Endothelial cell of umbilical vein (primary cell): ENCODE measurements at places on chromosomes 3 and 15. TPM values are rescaled to one million over a fixed set of nuclear protein-coding genes. Genes with fewer than 3 reads are reported as not detected.

DNA sequence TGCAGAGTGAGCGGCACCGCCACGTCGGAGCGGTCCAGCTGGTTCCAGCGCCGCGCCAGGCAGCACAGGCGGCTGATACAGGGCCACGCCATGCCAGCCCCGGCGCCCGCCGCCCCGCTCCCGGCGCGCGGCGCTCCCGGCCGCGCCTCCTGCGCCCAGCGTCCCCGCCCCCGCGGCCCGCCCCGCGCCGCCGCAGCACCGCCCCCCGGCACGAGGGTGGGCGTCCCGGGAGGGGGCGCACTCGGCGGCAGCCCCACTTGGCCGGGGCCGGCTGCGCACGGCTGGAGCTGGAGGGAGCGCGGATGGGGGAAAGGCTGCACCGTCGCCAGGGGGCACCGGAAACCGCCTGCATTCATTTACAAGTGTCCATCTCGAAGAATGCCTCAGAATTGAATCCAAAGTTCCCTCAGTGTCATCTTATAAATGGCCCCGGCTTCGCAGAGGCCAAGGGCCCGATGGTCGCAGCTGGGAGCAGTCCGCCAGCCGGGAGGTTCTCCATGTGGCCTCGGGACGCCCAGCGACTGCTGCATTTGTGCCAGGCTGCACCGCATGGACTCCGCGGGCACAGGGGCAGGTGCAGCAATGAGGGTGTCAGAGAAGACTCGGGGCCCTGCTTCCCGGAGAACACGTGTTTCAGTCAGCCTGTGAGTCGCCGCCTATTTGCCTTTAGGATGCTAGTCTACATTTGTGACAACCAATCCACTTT, at the start of gene MAP6D1:
TSS of gene MAP6D1 (minus strand) at position 122 of the 706 bp plus-strand sequence. CDS start at position 92, 30 bp downstream.
- peak; percentile 42 for DNase-seq

DNA sequence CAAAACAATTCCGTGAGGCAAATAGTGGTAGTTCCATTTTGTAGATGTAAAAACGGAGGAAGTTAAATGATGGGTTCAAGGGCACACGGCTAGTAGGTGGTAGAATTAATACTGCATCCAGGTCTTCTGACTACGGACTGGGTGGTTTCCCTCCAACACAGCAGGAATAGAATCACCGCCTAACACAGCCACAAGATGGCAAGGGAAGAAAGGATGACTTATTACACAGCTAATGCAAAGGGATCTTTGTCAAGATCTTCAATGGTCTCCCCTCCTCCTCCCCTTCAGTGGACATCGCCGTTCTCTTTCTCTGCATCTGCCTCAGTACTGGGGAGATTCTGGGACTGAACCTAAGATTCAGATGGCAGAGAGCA, 524 bp upstream of the TOPBP1 start:
- DNase-seq = peak; percentile 30

GRCh38 chr3:65807225-65807624, 231.5 kb downstream of the MAGI1 start:
- DNase-seq = no peak

GRCh38 chr3:118550122-118550521, 484.5 kb downstream of the IGSF11 start:
- DNase-seq = peak; percentile 8

Gene POPDC2
- polyA plus RNA-seq = 0.57 and 1.3 TPM in 2 replicates

GRCh38 chr15:68278345-68278594, 725 bp downstream of the FEM1B start:
- DNase-seq = peak; percentile 79

- no peak for DNase-seq
These were observed 455.4 kb upstream of the TBL1XR1 start for GRCh38 chr3:177652556-177653291.

- peak; percentile 79 for DNase-seq
These were observed 242.9 kb upstream of the BHLHE40 start for GRCh38 chr3:4736284-4736861.

- DNase-seq = peak; percentile 79
These were observed 91.7 kb downstream of the APBA2 start for GRCh38 chr15:28977377-28978010.

- no peak for DNase-seq
These were observed 4.1 kb upstream of the MINAR1 start for GRCh38 chr15:79427781-79428598.

DNA sequence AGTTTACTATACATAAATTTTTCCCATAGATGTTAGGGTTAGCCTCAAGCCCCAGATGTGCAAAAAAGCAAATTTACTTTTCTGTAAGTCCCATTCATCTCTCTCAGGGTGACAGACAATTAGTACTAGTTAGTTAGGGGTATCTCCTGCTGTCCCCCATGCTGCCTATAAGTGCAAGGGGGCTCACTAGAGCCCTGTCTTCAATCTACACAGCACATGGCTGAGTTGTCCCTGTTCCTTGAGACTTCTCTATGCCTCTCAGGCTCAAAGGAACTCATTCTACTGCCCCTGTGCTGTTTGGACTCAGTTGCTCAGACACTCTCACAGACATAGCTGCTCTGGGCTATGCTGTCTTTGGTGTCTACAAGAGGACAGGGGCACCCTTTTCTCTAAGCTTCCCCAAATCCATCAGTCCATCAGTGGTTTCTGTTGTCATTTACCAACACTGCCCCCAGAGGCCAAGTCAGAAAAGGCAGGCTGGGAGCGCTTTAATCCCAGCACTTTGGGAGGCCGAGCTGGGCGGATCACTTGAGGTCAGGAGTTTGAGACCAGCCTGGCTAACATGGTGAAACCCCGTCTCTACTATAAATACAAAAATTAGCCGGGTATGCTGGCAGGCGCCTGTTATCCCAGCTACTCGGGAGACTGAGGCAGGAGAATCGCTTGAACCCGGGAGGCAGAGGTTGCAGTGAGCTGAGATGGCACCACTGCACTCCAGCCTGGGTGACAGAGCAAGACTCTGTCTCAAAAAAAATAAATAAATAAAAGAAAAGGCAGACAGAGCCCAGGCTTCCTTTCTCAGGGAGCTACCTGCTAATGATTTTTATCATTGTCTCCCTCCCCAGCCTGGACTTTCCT, 31.4 kb upstream of the PRTG start:
- DNase-seq = peak; percentile 44

DNA sequence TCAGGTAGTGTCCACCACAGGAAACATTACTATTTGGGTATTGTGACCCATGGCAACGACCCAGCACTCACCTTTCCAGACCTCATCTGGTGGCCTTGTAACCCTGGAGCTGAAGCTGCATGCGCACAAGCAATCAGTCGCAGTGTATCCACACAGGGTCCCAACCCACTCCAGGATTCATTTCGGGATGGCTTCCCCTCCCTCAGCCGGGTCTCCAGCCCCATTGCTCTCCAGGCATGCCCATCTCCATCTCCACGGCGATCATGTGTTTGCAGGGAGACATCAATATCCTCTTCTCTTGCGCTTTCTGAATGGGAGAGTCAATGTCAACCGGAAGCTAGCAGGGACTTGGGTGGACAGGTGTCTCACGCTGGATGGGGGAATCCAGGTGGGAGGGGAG, 35.2 kb downstream of the GOLGA6L2 start:
- no peak for DNase-seq

- DNase-seq = no peak
These were observed 142.8 kb downstream of the NUP210 start for GRCh38 chr3:13277196-13277813.

Gene DPPA2
- polyA plus RNA-seq = not detected in 2 replicates

DNA sequence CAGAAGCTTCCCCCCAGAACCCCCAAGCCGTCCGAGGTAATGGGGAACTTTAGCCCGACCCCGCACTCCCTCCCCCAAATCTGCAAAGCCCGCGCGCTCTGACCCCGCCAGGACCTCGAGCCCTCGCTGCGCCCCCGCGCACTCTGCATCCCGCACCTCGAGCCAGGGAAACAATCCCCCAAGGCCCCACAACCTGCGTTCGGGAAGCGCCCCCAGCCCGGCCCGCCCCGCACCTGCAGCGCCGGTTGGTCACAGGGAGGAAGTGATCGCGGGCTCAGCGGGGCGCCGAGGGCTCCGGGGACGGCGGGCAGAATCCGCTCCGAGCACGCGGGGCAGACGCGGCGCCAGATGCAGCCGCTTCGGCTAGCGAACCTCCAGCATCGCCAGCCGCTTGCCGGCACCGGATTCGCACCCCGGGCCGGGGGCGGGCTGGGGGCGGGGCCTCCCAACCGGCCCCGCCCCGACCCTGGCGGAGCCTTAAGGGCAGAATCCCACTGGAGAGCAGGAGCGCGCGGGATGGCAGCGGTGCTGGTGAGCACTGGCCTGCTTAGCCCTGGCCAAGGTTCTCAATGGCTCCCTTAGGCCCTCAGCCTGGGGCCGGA, at the start of gene CAMKV:
TSS of gene CAMKV (minus strand) at position 382 of the 602 bp plus-strand sequence. CDS start 7,518 bp downstream, outside the sequence.
- no peak for DNase-seq

Gene SEMA3F
- polyA plus RNA-seq = 64.8 and 65.8 TPM in 2 replicates

Gene HOMER2
- polyA plus RNA-seq = 0.40 and 0.68 TPM in 2 replicates

DNA sequence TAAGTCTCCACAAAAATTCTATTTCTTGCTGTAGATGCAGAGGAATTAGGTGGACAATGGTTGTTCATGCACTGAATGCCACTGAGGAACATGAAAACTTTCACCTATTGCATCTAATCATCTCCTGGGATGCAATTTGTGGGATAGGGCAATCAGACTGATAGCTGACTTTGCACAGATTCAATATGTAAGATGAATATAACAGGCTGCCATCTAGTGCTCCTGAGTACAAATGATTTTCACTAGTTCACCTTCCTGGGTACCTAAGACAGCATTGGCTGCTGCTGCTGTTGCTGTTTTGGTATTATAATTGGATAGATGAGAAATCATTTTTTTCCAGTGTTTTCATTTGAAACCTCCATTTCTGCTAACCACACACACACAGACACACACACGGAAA, 19.7 kb downstream of the TIMMDC1 start:
- DNase-seq = no peak

Gene C3orf62
- polyA plus RNA-seq = 1.8 and 2.8 TPM in 2 replicates

DNA sequence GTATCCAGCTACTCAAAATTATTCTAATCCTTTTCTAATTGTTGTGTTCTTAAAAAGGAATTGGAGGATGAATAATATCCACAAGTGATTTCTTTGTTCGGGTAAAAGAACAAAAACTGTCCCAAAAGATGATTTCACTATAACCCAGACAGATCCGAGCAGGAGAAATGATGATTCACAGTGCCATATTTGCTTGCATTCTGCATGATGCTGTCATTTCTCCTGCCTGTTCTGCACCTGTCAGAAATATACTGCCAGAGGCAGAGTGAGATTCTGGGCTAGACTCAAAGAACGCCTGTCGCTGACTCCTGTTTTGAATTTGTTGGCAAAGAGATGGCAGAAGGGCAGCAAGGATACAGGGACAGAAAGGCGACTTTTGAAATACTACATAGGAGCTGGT, 34.7 kb upstream of the SLC24A5 start:
- DNase-seq = no peak

GRCh38 chr3:43674345-43675085, 16.2 kb upstream of the ABHD5 start:
- no peak for DNase-seq

DNA sequence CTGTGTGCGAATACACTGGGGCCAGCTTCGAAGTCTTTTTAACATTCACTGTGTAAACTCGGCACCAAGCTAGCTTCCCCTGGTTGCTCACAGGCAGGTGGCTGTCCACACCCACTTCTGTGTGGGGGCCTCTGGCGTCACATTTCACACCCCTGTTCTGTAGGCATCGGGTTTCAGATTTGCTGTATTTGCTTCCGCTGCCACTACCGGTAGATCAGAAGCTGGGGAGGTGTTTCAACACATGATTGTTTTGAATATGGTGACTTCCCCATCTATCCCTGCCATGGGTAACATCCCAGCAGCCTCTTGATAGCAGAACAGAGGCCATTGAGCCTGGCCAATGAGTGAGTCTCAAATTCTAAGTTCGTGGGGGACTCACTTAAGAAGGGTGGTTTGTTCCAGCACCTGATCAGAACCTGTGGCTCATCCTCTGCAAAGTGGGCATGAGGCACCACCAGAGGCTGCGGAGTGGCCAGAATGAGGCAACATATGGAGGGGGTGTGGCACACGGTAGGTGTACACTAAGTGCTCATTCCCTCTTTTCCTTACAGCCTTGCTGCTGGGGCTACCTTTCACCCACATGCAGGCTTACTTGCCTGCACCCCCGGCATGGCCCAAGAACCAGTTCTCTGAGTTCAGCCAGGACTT, 61.5 kb downstream of the IQSEC1 start:
- no peak for DNase-seq

Gene SATB1
- polyA plus RNA-seq = 3.9 and 6.0 TPM in 2 replicates

DNA sequence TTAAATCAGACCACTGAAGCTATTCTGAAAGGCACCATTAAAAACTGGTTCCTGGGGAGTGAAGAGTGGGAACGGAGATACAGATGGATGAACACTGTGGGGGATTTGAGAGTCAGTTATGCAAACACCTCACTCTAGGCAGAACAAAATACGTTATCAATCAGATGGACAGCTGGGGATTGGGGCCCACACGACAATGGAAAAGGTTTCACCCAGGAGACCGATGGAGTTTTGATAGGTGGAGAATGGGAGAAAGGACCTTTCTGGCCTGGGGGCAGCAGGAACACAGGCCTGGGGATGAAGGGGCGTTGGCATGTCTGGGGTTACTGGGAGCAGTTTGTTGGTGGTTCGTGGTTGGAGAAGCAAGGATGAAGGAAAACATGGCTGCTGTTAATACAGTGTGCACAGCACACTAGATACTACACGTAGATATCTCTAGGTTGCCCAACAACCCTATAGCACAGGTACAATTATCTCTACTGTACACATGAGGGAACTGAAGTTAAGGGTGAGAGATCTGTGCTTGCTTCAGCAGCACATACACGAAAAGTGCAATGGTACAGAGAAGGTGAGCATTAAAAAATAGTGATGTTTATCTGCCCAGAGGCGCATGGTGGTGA, 16.5 kb downstream of the ST6GAL1 start:
- DNase-seq = no peak

GRCh38 chr3:60523536-60523935, 727.7 kb downstream of the FHIT start:
- DNase-seq = no peak

- DNase-seq = no peak
These were observed 388.3 kb upstream of the IL12A start for GRCh38 chr3:159600291-159600690.

Gene CKMT1B
- polyA plus RNA-seq = not detected in 2 replicates

- peak; percentile 15 for DNase-seq
These were observed 69.7 kb upstream of the LINGO1 start for GRCh38 chr15:77702211-77702957.

Gene MNS1
- 0.11 and 0.25 TPM in 2 replicates for polyA plus RNA-seq

DNA sequence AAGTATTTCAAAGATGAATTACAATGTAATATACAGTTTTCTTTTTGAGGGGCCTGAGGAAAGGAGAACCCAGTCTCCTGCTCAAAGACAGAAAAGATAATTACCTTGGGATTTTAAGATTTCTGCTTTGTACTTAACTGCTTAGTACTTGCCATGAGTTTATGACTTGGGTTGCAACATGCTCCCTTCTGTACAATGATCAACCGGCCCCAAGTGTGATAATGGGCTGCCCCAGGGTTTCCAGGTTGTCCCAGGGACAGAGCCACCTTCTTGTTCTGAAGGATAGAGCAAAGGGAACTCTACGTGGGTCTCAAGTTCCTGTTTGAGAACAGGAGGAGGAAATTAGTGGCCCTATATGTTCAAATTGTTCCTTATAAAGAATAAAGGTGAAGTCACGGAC, 104.8 kb downstream of the ABHD5 start:
- no peak for DNase-seq

DNA sequence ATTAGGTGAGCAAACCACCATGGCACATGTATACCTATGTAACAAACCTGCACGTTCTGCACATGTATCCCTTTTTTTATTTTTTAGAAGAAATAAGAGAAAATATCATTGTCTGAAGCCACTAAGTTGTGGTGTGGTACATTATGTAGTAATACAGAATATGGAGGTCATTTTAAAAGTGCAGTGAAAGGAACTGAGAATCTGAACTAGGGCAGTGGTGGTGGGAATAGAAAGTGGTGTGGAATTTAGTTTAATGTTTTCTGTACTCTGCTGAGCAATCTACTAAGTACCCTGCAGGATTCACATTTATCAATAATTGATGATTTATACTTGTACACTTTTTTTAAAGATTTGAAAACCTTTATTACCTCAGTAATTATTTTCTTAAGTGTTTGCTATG, 283.5 kb downstream of the CHL1 start:
- DNase-seq = no peak
